ENCODE measurements at places on chromosomes 6 and 20.

- DNase-seq = peak; percentile 83
Measured at GRCh38 chr6:44655412-44656342, 268.2 kb downstream of the CDC5L start.

DNA sequence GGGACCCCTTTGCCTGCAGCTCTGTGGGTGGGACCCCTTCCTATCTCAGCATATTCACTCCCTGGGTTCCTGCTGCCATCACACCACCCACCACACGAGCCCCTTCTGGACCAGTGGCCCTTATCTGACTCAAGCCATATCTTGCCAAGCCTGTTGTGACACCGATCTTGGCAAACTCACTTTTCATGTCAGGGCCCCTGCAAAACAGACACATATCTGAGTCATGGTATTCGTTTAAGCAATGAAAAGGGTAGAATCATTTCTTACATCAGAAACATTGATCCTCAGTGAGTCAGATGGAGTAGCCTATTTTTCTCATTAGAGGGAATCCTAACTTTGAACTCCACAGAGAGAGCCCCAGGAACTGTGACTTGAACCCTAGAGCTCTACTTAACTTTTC lies 10.6 kb downstream of the RAET1E start:
- no peak for DNase-seq

DNA sequence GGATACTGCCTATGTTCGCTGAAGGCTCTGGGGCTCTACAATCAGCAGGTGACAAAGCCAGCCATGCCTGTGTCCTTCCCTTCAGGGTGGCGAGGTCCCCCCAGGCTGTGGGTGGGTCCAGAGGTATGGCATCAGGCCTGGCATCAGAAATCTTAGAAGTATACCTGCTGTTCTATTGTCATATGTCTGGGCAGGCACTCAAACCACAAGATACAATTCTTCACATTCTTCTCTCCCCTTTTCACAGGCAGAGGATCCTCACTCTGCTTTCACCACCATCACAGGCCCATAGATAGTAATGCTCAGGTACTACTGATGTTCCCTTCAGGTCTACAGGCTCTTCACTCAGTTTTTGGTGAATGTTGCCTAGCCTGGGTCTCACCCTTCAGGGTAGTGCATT lies 1180.0 kb upstream of the CITED2 start:
- no peak for DNase-seq

- no peak for DNase-seq
Measured at GRCh38 chr6:86913795-86914194, 23.5 kb upstream of the HTR1E start.

DNA sequence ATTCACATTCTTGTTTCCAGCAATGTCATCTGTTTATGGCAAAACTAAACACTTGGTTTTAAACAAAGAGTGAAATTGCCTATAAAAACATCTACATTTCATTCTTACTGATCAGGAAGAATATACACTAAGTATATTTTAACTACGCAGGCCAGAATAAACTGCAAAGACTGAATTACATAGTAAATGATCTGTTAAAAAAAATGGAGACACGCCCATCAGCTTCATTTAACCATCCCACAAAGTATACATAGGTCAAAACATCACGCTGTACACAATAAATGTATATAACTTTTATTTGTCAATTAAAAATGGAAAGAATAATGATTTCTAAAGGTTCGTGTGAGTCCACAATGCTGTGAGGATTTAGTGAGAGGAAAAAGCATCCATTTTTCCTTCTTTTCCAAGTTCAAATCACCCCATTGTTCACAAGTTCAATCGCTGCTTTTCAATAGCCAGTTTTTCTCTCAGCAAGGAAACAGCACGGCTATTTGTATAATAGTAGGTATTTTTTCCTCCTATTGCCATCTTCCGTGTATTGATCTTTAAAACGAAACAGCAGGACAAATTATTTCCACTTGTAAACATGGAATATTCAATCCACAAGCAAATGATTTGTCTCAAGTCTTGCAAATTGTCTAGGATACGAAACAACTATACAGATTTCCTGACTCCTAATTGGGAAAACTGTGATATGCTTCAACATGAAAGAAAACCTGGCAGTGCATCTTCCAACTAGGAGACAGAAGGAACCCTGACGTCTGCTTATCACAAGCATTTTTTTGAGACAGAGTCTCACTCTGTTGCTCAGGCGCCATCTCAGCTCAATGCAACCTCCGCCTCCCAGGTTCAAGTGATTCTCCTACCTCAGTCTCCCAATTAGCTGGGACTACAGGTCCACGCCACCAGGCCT lies 10.6 kb downstream of the SFT2D1 start:
- DNase-seq = no peak

GRCh38 chr6:44667668-44668390 lies 280.3 kb downstream of the CDC5L start:
- DNase-seq = peak; percentile 74

DNA sequence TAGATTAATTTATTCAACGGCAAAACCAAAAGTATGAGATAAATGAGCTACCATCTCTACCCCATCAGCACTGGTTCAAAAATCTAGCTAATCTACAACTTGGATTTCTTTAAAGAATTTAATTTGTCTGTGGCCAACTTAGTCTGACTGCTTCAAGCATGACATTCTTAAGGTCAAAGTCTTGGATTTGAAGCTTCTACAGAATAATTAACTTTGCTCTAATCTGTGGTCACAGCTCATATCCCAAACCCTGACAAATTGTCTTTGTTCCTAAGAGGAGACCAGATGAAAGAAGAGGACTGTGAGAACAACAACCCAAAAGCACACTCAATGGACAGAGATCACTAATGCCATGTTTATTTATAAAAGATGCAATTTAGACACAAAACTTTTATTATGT lies 166.9 kb upstream of the EPHA7 start:
- no peak for DNase-seq

DNA sequence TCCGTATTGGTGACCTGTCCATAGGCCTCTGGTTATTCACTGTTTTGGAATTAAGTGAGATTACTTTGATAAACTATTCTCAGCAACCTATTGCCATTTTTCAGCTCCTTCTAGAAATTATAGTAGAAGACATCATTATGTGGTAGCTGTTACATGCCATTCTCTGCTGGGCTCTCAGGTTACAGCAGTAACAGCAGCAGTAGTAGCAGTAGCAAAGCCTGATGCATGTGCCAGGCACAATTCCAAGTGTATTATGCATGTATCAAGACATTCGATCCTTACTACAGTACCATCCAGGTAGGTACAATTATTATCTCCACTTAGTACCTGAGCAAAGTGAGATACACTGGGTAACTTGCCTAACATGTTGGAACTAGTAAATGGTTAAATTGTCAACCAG lies 74.3 kb downstream of the RPS12 start:
- no peak for DNase-seq

DNA sequence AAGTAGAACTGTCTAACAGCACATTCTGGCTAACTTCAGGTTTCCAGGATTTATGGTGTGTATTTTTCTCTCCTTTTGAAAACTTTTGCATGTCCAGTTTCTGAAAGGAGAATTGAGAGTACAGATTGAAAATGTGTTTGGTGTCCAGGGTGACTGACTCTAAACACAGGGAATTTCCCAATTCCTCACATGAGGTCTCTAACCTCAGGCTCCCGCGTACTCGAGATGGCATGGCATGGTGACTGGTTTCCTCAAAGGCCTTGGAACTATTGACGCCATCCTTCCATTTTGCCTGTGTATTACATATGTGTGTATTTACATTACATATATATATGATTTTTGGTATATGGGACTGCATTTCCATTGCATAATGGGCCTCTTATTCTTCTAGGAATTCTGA lies 52.5 kb downstream of the PRND start:
- no peak for DNase-seq

- no peak for DNase-seq
Measured at GRCh38 chr20:8829256-8829655, 239.6 kb upstream of the PLCB4 start.

- peak; percentile 25 for DNase-seq
Measured at GRCh38 chr6:20826378-20826777, 292.1 kb downstream of the CDKAL1 start.

- no peak for DNase-seq
Measured at GRCh38 chr6:90202156-90202555, 94.5 kb downstream of the BACH2 start.

- DNase-seq = no peak
Measured at GRCh38 chr6:79614326-79615305, 16.5 kb upstream of the SH3BGRL2 start.

DNA sequence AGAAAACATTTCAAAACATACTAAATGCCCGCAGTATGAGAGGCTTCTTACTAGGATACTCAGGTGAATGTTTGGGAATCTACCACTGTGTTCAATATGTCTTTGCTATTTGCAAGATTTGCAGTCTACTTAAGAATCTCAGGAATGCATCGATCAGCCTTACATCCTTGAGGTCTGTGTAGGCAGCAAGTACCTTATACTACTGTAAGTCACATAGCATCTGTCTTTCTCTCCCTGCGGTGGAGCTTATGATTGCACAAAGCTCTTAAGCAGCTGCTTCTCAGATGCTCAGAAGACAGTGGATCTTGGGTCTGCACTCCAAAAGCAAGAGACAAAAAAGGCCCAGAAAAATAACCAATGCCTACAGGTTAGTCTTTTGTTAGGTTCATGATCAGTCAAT lies 21.4 kb downstream of the PCSK2 start:
- no peak for DNase-seq

DNA sequence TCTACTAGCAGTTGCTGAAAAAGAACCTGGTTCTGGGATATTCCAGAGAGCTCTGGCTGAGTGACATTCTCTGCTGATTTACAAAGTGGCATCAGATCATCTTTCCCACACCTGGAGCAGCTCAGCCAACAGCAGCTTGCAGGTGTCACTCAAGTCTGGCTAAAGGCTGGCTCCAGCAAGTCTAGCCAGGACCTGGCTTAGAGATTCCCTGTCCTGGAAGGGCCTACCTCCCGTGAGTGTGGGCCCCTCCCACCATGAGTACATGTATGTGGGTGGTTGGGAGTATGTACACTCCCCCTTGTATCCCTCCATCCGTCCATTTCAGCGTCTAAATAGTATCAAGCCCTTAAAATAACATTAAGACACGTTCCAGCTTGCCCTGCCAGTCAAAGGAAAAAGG lies 539.3 kb upstream of the ID4 start:
- DNase-seq = no peak

DNA sequence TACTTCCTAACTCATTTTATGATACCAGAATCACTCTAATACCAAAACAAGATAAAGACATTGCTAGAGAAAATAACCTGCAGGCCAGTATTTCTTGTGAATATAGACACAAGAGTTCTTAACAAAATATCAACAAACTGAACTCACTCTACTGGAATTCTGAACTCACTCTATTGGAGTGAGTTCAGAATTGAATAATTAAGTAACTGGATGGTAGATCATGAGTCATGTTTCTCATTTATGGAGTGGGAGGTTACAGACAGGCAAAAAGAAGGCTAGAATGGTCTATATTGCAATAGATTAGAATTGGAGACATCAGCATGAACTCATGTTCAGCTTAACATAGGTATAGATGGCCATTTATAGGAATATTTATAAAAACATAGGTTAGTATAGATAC lies 26.6 kb upstream of the C6orf58 start:
- no peak for DNase-seq

GRCh38 chr6:151257985-151258445 lies 18.2 kb downstream of the AKAP12 start:
- no peak for DNase-seq

- DNase-seq = no peak
Measured at GRCh38 chr6:156449128-156449527, 328.1 kb upstream of the ARID1B start.

- no peak for DNase-seq
Measured at GRCh38 chr6:87200469-87201175, 45.3 kb downstream of the ZNF292 start.

GRCh38 chr6:157144859-157145568 lies 178.3 kb downstream of the TMEM242 start:
- no peak for DNase-seq

DNA sequence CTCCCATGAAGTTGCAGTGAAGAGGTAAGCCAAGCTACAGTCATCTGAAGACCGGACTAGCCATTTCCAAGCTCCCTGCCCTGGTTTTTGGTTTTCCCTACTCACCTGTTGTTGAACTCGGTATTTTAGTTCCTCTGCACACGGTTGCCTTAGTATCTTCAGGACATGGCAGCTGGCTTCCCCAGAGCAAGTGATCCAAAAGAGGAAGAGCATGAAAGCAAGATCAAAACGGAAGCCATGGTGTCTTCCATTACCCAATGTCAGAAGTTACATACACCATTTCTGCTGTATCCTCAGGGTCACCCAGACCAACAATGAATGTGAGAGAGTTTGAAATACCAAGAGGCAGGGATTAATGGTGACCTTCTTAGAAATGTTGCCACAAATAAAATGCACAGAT lies 276.6 kb upstream of the CNR1 start:
- no peak for DNase-seq

- no peak for DNase-seq
Measured at GRCh38 chr6:80477591-80477990, 371.1 kb downstream of the BCKDHB start.

DNA sequence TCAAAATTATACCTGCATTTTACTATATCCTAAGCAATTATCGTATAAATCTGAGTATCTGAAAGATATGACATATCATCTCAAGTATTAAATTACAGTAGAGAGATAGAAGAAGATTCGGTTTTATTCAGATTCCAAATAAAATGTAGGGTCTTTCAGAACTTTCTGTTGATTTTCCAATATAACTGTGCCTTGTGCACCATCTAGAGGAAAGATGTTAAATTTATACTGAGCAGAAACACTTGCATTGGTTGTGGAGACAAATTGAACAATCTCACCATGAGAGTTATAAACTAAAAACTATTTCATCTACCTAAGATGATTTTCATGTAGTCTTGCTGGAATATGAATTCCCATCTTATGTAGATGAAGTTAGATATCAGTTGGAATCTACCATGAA lies 26.8 kb upstream of the HSF2 start:
- no peak for DNase-seq

GRCh38 chr6:24154121-24154520 lies 28.1 kb downstream of the NRSN1 start:
- no peak for DNase-seq

DNA sequence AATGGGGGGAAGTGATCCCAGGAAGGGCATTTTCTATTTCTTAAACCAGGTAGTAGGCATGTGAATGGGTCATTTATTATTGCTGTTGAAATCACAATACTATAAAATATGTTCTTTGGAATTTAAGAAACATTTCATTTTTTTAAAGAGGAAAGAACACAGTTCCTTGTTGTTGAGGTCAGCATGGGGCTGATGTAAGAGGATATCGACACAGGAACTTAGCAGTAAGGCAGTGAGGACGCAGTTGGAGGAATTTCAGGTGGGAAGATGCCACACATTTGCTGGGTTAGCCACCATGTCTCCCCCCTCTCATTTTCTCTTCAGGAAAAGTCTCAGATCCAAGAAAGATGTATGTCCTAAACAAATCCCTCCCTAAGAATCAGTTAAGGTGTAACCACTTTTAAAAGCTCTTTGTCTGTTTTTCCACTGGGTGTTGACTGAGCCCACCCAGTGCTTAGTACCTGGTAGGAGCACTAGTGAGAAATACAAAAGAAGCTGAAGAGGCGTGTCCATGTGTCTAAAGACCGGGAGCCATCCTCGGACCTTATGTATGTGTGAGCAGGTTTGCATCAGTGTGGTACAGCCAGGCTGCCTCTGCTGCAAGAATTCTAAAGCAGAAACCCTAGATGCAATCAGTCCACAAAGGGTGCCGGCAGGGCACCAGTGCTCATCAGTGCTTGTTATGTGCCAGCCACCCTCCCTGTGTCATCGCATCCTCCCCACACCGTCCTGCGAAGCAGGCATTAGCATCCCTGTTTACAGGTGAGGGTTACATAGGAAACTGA lies 98.9 kb downstream of the TCP11 start:
- DNase-seq = no peak

Data from H4 (cell line).